Adipocyte (in vitro differentiated cells): ENCODE measurements at places on chromosomes 5 and 9.

DNA sequence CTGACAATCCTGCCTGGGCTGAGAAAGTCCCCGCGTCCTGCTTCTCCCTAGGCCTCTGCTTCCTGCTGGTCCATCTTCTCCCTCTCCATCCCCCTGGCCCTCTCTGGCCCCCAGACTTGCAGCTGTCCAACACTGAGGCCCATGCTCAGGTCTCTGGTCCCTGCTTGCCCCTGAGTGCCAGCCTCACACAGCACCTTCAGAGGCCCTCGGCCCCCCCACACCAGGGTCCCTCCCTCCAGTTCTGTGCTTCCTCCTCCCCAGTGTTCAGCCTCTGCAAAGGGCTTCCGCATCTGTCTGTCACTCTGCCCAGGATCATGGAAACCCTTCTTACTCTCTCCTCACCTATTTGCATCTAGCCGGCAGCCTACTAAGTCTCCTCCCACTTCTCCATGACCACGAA is 62.4 kb upstream of the CTSL start:
- no peak for DNase-seq

DNA sequence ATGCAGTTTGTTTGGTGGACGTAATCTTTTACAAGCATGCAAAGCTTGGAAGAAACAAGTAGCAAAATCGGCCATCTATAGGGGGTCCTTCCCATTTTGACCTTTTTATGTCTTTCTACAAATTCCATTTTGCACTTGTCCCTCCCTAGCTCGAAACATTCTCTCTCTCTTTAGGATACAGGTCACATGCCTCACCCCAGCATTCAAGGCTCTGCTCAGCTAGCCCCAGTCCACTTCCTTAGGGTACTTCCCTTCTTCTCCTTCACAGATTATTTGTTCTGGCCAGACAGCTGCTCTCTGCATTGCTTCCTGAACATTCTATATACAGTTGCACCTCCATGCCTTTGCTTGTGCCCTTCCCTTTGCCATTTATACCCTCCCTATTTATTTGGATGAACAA is 31.7 kb upstream of the TRIM14 start:
- DNase-seq = no peak

DNA sequence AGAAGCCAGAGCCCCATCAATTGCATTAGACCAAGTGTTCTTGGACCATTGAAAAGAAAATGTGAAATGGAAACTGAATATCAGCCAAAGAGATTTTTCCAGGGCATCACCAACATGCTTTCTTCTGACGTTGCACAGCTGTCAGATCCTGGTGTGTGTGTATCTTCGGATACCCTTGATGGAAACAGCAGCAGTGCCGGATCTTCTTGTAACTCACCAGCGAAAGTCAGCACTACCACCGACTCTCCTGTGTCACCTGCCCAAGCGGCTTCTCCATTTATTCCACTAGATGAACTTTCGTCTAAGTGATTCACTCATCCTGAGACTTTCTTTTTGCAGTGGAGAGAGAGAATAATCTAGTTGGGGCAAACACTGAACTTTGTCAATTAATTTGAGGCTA is 75.7 kb downstream of the PIP5K1B start:
- no peak for DNase-seq

- DNase-seq = no peak
Observed at GRCh38 chr9:34990908-34991606, 1.5 kb downstream of the DNAJB5 start.

DNA sequence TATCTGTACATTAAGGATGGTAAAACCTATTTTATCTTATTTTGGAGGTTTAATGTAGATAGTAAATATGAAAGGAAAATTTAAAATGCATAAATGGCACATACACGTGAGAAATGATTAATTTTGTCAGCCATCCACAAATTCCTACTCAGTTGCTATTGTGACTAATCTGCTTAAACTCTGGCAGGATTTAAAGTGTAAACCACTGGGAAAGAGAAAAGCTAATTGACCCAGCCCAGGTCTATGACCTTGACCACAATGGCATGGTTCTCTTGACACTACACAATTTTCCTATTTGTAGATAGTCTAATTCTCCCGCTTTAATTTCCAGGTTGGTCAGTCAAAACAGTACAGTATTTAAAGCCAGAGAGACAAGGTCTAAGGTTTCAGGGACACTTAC is 459.0 kb upstream of the KLF4 start:
- no peak for DNase-seq

DNA sequence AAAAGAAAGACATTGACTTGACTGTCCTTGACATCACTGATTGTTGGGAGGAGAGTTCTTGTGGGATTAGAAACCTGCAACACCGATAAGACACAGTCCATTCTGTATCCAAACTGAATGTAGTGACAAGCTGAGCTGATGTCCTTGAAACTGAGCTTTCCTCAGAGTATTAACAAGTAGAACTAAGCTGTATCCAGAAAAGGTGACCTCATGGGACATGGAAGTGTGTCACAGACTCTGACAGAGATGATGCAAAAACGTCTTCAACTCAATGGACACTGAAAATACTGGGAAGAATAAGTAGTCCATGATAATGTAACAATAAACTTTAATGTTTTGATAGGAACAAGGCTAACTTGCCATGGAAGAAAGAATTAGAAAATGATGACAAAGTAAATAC is 690.1 kb downstream of the CDH18 start:
- no peak for DNase-seq

- DNase-seq = no peak
Observed at GRCh38 chr5:32059761-32060530, 114.2 kb downstream of the GOLPH3 start.

DNA sequence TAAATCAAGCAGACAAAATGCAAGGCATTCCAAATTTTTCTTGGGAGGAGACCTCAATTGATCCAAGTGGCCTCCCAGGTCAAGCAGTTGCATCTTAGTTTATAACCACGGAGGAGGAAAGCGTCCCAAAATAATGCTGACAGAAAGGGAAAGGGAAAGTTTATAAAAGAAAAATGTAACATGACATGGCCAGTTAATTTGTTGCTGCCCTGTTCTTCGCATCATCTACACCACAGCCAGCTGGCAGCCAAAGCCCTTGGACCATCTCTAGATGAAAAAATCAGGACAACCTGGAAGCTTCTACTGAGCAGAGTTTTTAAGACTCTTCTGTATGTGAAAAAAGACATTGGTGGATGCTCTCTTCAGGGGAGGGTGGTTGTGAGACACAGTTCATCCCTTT is 128.8 kb upstream of the FBXL7 start:
- DNase-seq = no peak

- no peak for DNase-seq
Observed at GRCh38 chr5:151707567-151707966, 20.9 kb upstream of the SPARC start.

- no peak for DNase-seq
Observed at GRCh38 chr9:136046554-136046920, 48.6 kb downstream of the NACC2 start.

- no peak for DNase-seq
Observed at GRCh38 chr5:179530069-179530998, 20.0 kb upstream of the RUFY1 start.

GRCh38 chr5:146440353-146440752 is 6.8 kb upstream of the TCERG1 start:
- no peak for DNase-seq

GRCh38 chr5:120817044-120817985 is 353.2 kb downstream of the PRR16 start:
- peak; percentile 60 for DNase-seq

GRCh38 chr9:102587281-102587680 is 407.9 kb upstream of the CYLC2 start:
- DNase-seq = no peak

DNA sequence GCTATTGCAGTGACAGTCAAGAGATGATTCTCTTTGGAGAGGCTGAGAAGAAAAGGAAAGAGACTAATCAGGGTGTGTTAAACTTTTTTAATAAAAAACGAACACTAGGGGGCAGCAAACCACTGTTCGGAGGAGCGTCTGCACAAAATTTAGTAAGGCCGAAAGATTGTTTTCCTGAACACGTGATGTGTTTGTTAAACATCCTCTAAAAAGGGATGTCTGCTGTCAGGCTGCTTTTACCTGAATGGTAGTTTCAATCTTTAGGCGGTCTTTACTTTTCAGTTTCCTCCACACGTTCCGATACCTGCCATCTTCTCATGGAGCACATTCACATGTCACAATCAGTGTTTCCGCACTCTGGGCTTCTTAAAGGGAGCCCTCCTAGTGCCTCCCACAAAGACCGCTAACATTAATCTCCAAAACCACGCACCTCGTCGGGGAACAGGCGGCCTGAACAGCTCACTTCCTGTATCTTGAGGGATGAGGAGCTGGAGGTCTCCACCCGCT is 125.2 kb downstream of the GPBP1 start:
- peak; percentile 96 for DNase-seq

- no peak for DNase-seq
Observed at GRCh38 chr5:128237000-128237399, 153.4 kb downstream of the SLC12A2 start.

DNA sequence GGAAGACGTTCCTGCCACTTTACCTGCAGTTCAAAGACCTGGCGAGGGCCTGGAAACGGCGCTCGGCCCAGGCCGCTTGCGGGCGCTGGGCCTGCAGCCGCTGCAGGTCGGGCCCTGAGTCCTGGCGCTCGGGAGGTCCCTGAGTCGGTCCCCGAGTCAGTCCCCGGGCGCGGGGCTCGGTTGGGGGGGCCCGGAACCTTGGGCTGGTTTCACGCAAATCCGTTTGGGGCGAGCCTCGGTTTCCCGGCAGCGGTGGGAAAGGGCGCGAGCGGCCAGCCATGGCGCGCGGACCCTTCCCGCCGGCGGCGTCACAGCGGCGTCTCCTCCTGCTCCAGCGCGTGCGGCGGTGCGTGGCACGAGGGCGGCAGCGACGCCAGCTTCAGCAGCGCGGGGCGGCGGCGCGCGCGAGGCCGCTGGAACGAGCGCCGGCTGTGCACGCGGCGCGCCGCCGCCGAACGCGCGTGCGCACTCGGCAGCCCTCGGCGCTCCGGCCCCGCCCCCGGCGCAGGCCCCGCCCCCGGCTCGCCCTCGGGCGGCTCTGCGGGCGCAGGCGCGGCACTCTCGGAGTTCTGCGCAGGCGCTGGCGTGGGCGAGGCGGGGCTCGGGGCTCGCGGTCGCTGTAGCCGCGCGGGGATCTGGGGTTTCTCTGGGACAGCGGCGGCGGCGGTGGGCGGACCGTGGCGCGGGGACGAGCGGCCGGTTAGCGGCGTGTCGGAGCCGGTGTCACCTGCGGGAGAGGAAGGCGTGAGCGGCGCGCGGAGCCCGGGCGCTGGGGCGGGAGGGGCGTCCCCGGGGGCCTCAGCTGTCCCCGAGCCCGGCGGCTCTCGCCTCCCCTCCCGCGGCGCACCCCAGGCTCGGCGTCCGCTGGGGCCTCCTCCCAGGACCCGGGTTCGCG is 29.9 kb downstream of the EXOC3 start:
- peak; percentile 95 for DNase-seq

GRCh38 chr9:137379761-137380161 is 43.2 kb downstream of the EXD3 start:
- DNase-seq = no peak

GRCh38 chr5:16568875-16569580 is 47.8 kb downstream of the RETREG1 start:
- DNase-seq = no peak

DNA sequence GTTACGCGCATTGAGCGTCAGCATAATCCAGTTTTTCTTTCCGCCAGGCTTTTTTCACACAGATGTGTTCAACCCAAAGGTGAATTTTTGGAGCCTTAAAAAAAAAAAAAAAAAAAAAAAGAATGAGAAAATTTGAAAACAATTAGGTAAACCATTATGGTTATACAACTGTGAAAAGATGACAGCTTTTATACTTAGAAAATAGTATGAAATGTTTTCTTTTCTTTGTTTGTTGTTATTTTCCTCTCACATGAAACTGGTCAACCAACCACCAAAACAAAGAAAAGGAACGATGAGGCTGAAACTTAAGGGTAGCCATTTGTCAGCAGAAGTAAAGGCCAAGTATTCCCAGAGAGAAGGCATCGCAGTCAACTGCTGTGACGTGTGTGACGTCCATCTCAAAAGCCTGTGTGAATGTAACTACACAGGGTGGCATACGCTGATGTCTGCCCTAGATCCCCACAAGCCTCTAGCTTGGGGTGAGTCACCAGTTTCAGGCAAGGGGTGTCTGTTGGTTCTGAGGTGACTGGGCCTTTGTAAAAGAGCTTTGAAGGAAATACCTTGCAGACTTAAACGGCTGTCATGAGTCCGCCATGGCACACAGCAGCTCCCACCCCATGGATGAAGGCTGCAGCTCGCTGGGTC is 182.9 kb downstream of the AOPEP start:
- no peak for DNase-seq

GRCh38 chr9:132506977-132507669 is 75.3 kb upstream of the BARHL1 start:
- no peak for DNase-seq

GRCh38 chr5:5288201-5288600 is 134.3 kb upstream of the ICE1 start:
- DNase-seq = no peak

DNA sequence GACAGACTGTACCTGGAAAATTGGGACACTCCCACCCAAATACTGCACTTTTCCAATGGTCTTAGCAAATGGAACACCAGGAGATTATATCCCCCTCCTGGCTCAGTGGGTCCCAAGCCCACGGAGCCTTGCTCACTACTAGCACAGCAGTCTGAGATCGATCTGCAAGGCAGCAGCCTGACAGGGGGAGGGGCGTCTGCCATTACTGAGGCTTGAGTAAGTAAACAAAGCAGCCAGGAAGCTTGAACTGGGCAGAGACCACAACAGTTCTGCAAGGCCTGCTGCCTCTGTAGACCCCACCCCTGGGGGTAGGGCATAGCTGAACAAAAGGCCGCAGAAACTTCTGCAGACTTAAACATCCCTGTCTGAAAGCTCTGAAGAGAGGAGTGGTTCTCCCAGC is 260.0 kb upstream of the ST8SIA4 start:
- DNase-seq = no peak

DNA sequence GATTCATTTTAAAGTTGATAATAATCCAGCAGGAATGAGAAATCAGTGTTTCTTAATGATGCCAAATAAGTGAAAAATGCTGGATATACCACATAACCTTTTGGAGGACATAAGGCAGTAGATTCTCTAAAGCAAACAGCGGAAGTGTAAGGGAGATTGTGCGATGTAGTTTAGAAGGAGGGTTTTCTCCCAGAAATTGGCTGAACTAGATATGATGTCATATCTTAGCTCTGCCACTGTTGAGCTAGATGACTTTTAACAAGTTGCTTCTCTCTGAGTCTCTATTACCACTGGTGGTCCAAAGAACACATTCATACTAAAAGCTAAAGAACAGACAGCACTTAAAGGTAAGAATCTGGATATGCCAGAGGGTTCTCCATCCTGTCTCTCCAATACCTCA is 107.0 kb downstream of the NR6A1 start:
- no peak for DNase-seq

DNA sequence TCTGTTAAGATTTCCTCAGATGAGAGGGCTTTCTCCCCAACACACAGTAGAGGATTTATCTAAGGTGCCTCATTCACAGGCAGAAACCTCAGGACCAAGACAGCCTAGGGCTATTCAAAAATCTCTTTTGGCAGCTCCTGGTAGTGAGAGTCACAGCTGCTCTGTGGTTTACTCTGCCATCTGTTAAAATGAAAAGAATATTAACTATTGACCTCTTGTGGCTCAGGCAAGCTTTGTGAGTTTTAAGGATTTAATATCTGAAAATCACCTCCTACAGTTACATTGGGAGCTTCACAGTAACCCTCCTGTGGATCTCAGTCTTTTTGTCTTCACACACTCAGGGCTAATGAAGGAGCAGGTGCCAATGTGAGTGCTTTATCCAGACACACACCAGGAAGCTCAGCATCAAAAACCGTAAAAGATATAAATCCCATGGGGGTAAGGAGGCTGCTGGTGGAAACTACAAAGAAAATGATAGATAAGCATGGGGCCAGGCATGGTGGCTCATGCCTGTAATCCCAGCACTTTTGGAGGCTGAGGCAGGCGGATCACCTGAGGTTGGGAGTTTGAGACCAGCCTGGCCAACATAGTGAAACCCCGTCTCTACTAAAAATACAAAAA is 29.7 kb downstream of the PPP1R2B start:
- DNase-seq = no peak
